ENCODE measurements at places on chromosomes 1 and 21.

DNA sequence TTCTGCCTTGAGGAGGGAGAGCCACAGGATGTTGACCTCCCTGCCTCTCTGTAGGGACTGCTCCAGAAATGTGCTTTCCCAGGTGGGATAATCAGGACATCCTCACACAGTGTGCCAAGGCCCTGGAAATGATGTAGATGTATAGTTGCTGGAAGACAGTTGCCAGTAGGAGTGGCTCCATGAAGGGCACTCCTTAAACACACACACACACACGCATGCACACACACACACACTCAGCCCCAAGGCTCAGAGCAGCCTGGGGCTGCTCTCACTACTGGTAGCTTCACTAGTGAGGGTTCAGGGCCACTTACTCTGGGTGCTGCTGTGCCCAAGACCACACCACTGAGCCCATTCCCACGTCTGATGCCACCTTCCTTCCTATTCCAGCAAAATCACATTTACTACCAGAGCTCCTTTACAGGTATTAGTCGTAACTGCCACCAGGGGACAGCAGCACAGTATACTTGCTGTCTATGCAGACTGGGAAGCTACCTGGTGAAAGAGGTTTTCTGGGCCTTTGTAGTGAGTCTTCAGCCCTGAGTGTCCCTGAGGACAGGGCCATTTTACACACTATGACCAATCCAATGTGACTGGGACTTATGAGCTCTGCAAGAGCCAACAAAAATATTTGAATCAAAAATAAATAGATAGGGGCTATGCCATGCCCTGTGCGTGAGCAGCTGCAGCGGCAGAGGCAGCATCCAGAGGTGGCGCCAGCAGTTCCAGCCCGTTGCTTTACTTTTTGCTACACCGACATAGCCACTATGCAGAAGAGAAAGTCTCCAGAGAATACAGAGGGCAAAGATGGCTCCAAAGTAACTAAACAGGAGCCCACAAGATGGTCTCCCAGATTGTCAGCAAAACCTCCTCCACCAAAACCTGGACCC is 15.0 kb downstream of the CRNN start:
- no peak for DNase-seq

DNA sequence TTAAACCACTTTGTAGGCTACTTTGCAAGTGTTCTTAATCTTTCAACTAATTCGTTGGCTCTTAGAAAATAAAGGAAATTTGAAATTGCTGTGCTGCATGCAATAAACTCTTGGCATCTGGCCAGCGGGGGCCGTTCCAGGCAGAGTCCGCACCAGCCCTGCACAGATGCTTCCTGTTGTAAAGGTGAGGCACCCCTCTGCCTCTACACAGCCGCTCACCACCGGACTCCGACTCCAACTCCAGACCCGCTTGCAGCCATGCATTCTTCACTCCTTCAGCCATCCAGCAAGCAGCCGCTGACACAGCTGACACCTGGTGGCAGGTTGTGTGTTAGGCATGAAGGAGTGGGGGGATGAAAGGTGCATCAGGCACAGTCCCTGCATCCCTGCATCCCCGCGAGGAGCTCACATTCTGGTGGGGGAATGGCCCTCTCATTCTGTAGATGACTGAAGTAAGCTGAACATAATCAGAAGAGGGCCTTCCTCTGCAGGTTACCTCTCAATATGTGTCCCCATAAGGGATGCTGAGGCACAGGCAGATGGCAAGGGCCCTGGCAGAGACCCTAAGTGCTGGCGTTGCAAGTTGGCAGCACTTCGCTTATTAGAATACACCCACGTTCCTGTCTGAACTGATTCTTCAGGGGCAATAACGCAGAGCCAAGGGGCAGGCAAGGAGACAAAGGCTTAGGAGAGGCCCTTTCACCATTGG is 56.8 kb downstream of the GLIS1 start:
- no peak for DNase-seq

- no peak for DNase-seq
These were observed 86.4 kb downstream of the FAM78B start for GRCh38 chr1:166080277-166080966.

- no peak for DNase-seq
These were observed 13.0 kb upstream of the BATF3 start for GRCh38 chr1:212712451-212713303.

GRCh38 chr1:56025942-56026341 is 553.4 kb downstream of the PLPP3 start:
- no peak for DNase-seq

GRCh38 chr1:212607206-212607912 is 1.2 kb upstream of the ATF3 start:
- DNase-seq, result no peak

DNA sequence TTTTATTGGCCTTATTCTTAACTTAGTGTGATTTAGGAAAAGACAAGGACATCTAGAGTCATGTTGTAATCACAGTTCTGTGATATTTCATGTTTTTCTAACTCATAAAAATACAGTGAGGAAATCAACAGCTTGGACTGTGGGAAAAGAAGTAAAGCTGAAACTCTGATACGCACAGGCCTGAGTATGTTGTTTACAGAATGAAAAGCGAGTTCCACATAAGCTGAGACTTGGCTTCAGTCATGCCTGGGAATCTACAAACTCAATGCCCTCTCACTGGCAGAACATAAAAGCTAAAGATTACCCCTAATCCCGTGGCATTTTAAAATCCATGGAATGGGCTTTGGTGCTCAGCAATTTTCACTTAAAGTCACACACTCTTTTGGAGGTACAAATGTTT is 23.6 kb upstream of the ATP5PO start:
- DNase-seq, result no peak

- no peak for DNase-seq
These were observed 1.3 kb downstream of the EXO1 start for GRCh38 chr1:241849345-241849695.
